Liver (tissue), 10 donors: ENCODE measurements at places on chromosomes 4 and X. TPM values are rescaled to one million over a fixed set of nuclear protein-coding genes. Genes with fewer than 3 reads are reported as not detected.

GRCh38 chr4:42277291-42277690, 120.0 kb upstream of the SHISA3 start:
- no peak for DNase-seq

DNA sequence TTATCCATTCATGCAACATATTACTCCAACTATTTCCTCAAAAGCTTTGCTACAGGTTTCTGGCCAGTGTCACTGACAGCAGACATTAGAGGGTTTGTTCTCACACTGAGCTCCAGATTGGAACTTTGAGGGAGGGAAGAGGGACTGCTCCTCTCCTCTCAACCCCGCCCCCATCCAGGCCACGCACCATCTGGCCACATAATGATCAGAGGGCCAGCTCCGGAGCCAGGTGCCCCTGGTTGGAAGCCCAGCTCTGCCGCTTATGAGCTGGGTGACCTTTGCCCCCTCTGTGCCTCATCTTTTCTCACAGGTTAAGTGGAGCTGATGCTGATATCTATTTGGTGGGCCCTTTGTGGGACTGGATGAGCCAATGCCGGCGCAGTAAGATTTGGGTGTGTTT, 55.8 kb downstream of the C4orf50 start:
- DNase-seq, result peak; percentile 12

GRCh38 chrX:49919617-49920016, 2.8 kb upstream of the CLCN5 start:
- peak; percentile 37 for DNase-seq

DNA sequence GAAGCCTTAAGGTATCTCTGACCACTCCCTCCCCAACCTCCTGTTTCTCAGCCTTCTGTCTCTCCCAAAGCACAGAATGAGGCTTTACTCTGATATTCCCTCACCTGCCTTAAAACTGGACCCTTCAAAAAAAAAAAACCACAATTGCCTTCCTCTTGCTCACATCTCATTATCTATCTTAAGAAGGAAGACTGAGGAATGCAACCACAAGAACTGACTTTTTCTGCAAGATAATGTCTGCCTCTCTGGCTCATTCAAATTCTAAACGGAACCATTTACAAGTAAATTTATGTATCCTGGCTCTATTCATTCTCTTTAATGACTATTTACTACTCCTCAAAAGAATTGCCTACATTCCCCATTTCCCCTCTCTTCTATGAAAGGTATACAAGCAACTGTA, 545.5 kb upstream of the HTR2C start:
- no peak for DNase-seq

DNA sequence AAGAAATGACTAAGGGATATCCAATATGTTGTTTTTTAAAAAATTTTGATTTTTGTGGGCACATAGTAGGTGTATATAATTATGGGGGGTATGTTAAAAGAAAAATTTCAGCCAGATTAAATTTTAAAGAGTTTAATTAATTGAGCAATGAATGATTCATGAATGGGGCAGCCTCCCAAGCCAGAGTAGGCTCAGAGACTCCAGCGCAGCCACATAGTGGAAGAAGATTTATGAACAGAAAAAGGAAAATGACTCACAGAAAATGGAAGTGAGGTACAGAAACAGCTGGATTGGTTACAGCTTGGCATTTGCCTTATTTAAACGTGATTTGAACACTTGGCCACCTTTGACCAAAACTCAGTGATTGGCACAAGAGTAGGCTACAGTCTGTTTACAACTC, 91.7 kb downstream of the SPATA18 start:
- DNase-seq, result no peak

Gene AMOT
- total RNA-seq, result 1.5 TPM

- no peak for DNase-seq
Observed at GRCh38 chrX:54597728-54598127, 67.7 kb downstream of the GNL3L start.

- DNase-seq, result no peak
Observed at GRCh38 chrX:135275973-135276372, 24.1 kb downstream of the ETDA start.

- no peak for DNase-seq
Observed at GRCh38 chrX:290476-291166, 9.4 kb downstream of the PLCXD1 start.

DNA sequence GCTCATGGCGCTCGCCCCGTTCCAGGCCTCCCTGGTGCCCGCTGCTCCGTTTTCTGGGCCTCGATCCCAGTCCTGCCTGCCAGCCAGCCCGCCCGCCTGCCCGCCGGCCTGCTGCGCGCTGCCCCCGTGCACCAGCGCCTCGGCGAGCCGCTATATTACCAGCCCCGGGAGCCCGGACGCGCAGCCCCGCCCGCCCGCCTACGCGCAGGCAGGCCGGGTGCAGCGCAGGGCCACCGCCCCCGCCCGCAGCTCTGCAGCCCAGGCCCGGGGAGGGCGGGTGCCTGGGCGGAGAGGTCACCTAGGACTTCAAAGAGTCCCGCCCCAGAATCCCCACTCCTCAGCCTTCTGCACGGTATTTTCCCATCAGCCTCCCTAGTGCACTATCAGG, at the start of gene MAOB:
TSS of gene MAOB (minus strand) at position 157 of the 388 bp plus-strand sequence. CDS start at position 6, 151 bp downstream.
- DNase-seq, result peak; percentile 43

- no peak for DNase-seq
Observed at GRCh38 chr4:154616731-154617130, 4.3 kb upstream of the FGG start.

- no peak for DNase-seq
Observed at GRCh38 chr4:48943387-48943786, 36.8 kb upstream of the OCIAD2 start.

Gene PASD1
- total RNA-seq, result not detected

DNA sequence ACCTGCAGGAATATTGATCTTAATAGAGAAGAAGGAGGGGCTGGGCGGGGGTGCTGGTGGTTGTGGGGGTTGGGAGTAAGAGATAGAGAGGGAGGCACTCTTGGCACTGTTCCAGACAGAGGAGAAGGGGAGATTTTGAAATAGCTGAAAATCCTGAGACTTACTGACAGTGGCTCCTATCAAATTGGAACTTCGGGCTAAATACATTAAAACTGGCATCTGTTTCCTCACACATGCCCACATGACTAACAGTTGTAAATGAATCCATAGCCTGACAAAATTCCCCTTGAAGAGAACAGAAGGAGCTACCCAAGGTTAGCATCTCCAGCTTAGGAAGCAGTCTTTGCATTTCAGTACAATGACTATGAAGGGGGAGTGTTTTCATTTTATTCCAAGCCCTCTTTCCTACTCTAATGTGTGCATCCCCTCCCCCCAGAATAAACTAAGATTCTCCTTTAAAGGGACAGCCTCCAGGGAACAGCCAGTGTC, 1.4 kb downstream of the DCX start:
- DNase-seq, result no peak

GRCh38 chr4:136383082-136383481, 1149.2 kb downstream of the PCDH18 start:
- DNase-seq, result no peak

- DNase-seq, result no peak
Observed at GRCh38 chr4:131609039-131609438, 1540.1 kb upstream of the PCDH10 start.

DNA sequence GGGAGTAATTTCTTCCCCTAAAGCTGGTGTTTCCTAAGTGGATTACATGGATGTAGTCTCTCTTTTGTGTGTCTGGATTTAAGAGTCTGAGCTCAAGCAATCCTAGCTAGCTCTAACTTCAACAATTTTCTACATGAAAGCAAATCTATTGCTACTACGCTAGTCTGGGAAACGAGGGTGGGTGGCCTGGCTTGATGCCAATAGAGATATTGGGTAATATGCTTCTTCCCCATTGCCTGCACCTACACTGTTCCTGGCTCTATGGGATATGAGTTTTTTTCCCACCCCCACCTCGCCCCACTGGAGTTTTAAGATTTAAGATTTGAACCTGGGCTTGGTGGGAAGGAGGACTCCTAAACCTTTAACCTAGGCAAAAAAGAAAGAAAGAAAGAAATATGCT, 158.8 kb downstream of the RBM46 start:
- DNase-seq, result no peak

Gene HELT
- total RNA-seq, result not detected

Gene DKK2
- 0.23 TPM for total RNA-seq

DNA sequence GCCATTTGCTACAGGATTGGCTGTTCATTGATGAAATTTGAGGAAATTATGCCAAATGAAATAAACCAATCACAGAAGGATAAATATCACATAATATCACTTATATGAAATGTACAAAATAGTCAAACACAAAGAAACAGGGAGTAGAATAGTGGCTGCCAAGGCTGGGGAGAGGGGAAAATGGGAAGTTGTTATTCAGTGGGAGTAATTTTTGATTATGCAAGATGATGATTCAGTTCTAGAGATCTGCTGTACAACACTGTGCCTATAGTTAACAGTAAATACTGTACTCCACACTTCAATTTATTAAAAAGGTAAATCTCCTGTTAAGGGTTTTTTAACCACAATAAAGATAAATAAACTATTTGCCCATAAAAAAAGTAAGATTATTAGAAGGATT, 101.1 kb downstream of the TMA16 start:
- DNase-seq, result no peak

- no peak for DNase-seq
Observed at GRCh38 chrX:40652664-40653063, 5.3 kb upstream of the CXorf38 start.

Gene SSX2
- total RNA-seq, result not detected

GRCh38 chrX:45360571-45360970, 159.9 kb upstream of the DIPK2B start:
- DNase-seq, result no peak

Gene ZNF711
- total RNA-seq, result 11.4 TPM

DNA sequence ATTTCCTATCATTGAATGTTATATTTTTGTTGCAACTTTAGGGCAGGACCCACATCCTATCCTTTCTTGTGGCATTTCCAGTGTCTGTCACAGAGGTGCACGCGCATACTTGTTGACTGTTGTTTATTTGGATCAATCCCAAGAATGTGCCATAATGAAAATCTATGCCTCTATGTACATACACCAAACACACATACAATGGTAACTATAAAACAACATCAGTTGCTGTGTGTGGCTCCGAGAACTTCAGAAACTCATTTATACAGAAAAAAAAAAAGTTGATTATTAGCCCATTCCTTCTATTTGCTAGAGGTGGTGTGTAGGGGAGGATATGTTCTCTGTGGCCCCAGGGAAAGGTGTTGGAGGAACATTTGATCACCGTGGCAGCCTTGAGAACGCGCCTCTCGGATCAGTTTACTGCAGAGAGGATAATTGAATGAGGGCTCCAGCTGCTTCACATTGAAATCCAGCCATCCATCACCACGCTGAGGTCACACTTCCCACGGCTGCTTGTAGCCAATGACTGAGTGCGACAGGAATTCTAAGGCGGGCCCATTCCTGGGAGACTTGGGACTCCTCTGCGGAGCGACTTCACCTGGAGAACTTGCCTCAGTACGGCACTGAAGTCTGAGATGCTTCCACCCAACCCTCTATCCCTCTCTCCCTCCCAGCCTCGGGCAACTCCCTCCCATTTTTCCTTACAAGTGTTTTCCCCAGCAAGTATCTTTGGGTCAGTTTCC, 19.5 kb downstream of the SMPX start:
- no peak for DNase-seq

DNA sequence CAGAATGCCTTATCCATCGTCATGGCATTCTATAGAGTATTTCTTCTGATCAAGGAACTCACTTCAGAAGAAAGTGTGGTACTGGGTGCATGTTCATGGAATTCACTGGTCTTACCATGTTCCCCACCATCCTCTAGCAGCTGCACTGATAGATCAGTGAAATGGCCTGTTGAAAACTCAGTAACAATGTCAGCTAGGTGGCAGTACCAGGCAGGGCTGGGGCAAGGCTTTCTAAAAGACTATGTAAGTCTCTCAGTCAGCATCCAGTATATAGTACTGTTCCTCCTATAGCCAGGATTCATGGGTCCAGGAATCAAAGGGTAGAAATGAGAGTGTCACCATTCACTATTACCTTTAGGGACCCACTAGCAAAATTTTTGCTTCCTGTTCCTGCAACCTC, 15.8 kb upstream of the LDB2 start:
- no peak for DNase-seq

DNA sequence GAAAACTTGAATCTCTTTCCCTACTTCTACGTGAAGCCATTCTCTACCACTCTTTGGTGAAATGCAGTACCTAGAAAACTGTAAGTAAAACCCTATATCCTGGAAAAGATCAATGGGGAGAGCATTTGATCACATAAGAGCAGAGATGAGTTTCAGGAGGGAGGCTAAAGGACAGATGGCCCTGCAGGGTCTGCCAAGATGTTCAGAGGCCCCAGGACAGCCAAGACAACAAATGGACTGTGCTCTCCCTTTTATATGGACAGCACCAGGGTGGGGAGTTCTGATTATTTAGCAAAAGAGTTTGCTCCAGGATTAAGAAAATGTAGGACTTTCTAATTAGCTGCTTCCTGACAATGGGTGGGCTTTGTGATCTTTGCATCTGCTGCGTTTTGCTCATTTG, 101.7 kb downstream of the DCK start:
- no peak for DNase-seq

- DNase-seq, result no peak
Observed at GRCh38 chr4:7377223-7377865, 57.4 kb downstream of the PSAPL1 start.

Gene PPEF2
- total RNA-seq, result 0.17 TPM

DNA sequence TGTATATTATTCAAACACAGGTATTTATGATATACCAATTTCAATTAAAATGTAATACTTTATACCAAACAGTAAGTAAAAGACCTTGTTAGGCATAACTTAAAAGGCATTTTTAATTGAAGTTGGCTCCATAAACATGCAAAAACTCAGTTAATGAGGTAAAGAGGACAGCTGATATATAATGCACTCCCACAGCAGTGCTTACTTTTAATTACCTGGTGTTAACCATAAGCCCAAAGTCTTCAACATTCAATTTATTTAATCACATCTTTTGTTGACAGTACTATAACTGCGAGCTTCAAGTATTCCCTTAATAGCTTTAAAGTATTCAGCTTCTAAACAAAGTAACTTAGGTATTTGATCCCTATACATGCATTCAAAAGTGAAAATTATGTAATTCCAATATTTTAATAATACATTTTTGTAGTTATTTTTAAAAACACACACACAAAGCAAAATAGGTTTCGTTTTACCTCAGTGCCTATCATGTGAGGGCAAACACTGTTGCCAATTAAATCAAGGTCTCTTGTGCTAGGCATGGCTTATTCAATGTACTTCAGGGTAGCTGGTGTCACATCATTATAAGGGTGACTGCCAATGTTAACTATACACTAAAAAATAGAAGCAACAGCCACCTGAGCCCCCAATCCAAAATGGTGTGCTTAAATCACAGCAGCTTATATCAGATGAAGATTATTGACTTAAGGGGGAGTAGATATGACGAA, 197.1 kb downstream of the LRBA start:
- DNase-seq, result no peak

DNA sequence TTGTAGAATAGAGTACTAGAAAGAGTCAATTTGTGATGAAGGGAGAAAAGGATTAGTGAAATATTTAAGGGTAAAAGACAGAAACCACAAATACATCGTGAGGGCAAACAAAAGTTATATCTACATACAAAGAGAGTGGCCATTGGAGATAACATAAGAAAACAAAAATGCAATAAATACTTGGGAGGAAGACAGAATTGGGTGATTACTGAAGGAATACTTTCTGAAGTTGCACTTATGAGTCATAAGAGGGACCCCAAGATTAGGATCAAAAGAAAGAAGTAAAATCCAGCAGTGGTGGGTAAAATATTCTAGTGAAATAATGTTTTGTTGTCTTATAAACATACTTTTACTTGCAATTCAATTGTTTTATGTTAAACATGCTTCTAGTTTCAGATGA, 53.7 kb downstream of the GLRA3 start:
- no peak for DNase-seq
